ENCODE measurements at places on chromosomes 7 and 10.

DNA sequence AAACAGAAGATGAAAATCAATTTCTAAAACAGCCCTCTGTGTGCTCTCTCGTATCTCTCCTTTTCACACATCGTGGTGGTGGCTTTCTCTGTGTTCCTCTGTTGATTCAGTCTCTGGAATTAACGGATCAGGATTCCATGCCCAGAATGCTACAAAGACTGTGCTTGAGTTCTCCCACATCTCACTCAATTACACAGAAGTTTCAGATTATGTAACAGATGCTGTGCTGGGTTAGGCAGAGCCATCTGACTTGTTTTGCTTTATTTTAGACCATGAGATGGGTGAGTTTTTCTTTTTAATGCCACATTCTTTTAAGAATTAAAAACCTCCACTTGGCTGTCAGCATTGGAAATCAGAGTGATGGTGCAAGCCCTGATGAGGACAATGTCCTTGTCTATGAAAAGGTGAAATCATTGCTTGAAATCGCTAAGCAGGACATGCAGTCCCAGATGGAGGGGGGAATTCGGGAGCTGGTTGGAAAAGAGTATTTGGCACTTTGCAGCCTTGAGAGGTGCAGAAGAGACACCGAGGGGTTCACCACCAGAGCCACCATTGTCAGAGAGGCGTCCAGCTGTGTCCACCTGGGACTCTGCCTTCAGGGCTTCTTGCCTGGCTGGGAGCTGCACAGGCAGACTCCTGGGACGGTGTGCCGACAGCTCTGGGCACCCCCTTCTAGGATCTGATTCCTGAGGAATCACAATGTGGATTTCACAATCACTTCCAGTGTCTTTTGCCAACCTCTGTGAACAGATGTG, 80.4 kb downstream of the EGFR start:
- DNase-seq, result no peak

DNA sequence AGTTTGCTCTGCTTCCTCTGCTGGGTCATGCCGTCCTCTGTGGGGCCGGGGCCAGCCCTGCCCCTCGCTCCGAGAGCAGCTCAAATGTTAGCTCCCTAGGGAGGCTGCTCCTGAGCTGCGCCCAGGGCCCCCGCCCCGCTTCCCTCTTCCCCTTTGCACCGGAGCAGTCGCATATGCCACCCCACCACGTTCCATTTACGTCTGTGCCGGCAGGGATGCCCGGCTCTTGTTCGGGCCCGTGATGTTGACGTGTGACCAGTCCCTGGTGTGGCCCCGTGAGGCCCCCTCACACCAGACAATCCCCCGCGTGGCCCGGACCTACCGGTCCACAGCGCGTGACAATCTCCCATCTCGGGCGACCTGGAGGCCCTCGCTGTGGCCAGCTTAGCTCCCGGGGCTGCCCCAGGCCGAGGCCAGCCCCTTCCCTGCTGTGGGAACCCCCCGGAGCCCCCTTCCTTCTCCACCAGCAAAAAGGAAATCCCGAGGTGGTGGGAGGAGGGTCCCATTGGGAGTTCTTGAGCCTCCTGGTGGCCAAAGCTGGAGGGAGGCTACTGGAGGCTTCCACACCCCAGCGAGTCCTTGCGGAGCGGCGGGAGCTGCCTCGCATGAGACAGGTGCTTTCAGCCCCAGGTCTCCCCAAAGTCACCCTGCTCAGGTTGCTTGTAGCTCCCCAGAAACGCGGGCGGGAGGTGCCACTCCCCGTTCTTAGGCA, 15.2 kb downstream of the FAM20C start:
- DNase-seq, result no peak

- DNase-seq, result no peak
These were observed 641.6 kb downstream of the AUTS2 start for GRCh38 chr7:70239918-70240317.

DNA sequence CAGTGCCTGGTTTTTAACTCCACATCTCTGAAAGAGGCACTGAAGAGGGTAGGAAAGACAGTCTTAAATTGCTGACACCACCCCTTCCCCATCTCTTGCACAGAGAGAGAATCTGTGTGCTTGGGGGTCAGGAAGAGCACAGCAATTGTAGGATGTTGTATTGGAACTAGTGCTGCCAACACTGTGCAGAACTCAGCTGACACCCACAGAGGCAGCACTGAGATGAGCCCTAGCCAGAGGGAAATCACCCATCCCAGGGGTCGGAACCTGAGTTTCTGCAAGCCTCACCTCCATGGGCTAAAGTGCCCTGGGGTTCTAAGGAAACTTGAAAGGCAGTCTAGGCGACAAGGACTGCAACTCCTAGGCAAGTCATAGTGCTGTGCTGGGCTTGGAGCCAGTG, 11.0 kb upstream of the TNKS2 start:
- DNase-seq, result no peak

- no peak for DNase-seq
These were observed 36.2 kb downstream of the SYPL1 start for GRCh38 chr7:106075937-106076336.

DNA sequence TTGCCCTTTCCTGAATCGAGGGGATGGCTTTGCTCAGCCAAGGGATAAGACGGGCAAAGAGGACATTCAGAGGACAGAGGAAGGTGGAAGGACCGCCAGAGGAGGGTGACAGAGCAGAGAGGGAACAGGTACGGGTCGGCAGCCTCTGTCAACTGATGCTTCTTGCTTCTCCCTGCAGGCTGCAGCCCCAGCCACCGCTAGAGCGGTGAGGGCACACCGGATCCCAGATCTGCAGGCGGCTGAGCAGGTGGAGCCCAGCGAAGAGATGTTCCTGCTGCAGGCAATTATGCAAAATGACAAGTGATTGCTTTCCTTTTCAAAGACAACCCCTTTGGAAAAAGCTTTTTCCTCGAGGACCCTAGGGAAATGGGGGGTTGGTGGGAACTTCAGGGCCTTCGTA, 181.9 kb upstream of the ANKRD30A start:
- no peak for DNase-seq

DNA sequence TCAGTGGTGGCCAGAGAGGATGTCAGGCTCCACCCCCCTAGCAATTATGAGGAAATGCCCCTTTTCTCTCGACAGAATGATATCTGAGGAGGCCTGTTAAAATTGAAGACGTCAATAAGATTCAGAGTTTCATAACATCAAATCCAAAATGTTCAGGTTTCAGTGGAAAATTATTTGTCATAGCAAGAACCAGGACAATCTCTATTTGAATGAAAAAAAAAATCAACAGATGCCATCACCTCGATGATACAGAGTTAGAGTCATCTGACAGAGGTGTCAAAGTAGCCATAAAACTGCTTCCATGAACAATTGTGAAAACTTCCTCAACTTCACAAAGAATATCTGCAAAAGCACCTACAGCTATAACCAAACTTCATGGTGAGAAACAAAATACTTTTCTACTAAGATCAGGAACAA, 7.7 kb downstream of the TMEM273 start:
- DNase-seq, result no peak

- DNase-seq, result no peak
These were observed 45.2 kb downstream of the MCMBP start for GRCh38 chr10:119827430-119827829.

- DNase-seq, result no peak
These were observed 47.0 kb upstream of the FIGNL1 start for GRCh38 chr7:50497068-50497642.

GRCh38 chr10:52485462-52485861, 171.4 kb downstream of the DKK1 start:
- no peak for DNase-seq

GRCh38 chr7:123367484-123368122, 166.8 kb downstream of the IQUB start:
- peak; percentile 12 for DNase-seq

DNA sequence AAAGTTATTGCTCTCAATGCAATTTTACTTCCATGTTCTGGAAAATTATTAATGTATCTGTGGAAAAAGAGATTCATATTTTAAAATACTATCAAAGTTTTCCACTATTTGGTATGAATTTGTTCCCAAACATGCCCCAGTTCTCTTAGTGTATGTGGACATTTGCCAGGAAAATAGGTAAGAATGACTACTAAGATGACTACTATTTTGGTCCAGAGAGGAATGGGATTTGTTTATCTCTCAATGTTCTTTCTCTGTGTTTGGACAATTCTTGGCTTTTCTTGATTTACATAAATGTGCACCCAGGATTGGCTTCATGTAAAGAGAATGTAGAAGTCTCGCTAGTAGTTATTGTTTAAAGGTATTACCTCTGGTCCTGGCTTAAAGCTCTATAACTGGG, 60.3 kb upstream of the POT1 start:
- DNase-seq, result no peak

DNA sequence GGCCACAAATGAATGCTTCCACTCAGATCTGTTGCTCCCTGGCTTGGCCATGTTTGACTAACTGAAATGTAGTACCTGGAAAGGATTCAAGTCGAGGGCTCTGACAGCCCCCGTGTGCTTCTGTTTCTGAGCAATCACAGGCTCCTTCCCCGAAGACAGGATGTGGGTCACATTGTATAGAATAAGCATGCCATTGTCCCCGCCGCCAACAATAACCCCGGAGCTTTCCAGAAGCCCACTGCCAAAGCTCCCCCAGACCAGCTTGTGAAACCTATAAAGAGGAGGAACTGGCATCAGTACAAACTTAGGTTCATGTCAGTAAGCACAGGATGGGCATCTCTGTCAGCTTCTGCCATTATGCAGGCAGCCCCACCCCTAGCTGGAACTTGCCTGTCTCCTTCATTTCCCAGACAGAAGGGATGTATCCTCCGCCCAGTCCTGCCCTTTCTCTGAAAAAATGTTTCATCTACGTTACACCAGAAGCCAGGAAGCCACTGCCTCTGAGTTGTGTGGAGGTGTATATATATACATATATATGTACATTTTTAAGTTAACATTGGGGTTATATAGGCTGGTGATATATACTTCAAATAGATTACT, 10.3 kb downstream of the SEC31B start:
- DNase-seq, result no peak

DNA sequence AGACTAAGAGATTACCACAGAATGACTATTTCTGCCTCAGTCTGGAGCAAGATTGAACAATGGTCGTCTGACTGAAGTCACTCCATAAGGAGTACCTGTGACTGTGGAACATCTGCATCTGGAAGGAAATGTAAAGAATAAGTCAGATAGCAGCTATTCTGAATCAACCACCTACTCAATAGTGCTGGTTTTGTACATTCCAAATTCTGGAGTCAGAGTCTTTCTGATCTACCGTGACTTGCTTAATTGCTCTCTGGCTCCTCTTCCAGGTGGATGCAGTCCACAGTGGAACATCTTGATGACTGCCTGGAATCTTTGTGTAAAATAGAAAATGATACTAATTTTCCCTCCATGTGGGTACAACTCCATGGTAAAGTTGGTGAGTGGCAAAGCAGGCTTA, 156.3 kb upstream of the SEMA3C start:
- no peak for DNase-seq

All from right kidney (tissue), 9 donors.